ENCODE measurements at places on chromosomes 7 and 10. TPM values are rescaled to one million over a fixed set of nuclear protein-coding genes. Genes with fewer than 3 reads are reported as not detected.

The GRM3 gene
- 133 TPM for total RNA-seq

The LLCFC1 gene
- not detected for total RNA-seq

The ZNF727 gene
- 3.8 TPM for total RNA-seq

The LIPA gene
- 20.0 TPM for total RNA-seq

The RET gene
- 1.6 TPM for total RNA-seq

The OR2A12 gene
- total RNA-seq: not detected

The FAM221A gene
- 16.9 TPM for total RNA-seq

The FFAR4 gene
- total RNA-seq: not detected

The KIFBP gene
- total RNA-seq: 50.4 TPM

The CPN1 gene
- not detected for total RNA-seq

The TEX36 gene
- total RNA-seq: not detected

The HGF gene
- 8.8 TPM for total RNA-seq

The RBM20 gene
- 2.5 TPM for total RNA-seq

The CLDN3 gene
- total RNA-seq: not detected

The PTPN20 gene
- 17.5 TPM for total RNA-seq

The UNCX gene
- total RNA-seq: not detected

The KLF14 gene
- not detected for total RNA-seq

The RBAK gene
- total RNA-seq: 18.5 TPM
